CD8-positive, alpha-beta T cell (primary cell): ENCODE measurements at places on chromosomes 5 and 9.

GRCh38 chr9:135256581-135257354, 169.3 kb downstream of the OLFM1 start:
- no peak for DNase-seq

- peak; percentile 36 for DNase-seq
Observed at GRCh38 chr5:111584651-111585050, 72.3 kb upstream of the STARD4 start.

DNA sequence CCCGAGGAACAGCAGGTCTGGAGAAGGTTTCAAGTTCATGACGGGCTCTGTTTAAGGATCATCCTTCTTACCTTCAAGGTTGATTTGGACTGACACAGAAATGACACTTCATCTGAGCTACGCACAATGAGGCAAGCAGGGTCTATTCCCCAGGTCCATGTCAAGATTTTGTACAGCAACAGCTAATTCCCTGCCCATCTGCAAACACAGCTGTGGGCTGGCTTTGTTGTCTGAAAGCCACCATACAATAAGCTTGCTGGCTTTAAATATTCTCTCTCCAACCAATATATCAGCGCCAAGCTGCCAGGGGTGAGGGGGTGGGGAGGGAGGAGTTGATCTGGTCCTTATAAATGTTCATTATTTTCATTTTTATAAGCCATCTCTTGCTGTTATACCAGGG, 92.0 kb downstream of the OTULIN start:
- no peak for DNase-seq

DNA sequence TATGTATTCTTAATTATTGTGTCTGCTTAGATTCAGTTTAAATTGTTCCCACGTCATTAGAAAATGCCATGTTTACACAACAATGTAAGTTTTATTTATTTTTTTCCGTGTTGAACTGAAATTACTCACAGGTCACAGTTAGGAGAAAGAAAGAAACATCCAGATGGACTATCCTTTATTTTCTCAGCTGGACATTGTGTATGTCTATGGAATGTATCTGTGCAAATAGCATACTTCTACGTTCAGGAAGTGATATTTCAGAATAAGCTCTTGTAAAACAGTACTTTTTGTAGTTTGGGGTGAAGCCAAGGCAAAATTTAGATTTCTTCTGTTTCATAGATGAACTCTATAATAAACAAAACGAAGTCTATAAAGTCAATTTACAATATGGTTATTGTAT, 249.0 kb upstream of the ZNF608 start:
- DNase-seq = no peak

DNA sequence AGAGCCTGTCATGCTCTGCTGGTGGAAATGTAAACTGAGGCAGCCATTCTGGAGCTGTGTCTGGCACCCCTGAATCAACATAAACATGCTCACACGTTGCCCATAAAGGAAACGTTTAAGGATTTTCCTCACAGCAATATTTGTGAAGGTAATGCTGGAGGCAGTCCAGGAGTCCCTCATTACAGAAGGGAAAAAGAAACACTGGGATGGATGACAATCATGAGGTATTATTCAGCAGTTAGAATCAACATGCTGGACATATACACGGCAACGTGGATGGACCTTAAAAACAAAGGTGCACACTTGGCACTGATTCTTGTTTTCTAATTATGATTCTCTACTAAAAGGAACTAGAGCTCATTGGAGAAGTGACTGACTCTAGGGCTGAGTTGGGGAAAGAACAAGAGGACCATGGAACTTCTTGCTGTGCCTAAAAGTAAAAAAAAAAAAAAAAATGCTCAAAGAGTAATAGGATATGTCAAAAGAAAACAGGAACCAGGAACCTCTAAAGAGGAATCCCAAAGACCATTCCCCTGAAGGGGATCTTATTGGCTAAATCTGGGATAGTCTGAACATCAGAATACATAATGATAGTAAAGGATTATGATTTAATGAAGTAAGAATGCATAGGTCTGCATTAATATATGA, 18.6 kb downstream of the B4GALT1 start:
- DNase-seq = no peak

DNA sequence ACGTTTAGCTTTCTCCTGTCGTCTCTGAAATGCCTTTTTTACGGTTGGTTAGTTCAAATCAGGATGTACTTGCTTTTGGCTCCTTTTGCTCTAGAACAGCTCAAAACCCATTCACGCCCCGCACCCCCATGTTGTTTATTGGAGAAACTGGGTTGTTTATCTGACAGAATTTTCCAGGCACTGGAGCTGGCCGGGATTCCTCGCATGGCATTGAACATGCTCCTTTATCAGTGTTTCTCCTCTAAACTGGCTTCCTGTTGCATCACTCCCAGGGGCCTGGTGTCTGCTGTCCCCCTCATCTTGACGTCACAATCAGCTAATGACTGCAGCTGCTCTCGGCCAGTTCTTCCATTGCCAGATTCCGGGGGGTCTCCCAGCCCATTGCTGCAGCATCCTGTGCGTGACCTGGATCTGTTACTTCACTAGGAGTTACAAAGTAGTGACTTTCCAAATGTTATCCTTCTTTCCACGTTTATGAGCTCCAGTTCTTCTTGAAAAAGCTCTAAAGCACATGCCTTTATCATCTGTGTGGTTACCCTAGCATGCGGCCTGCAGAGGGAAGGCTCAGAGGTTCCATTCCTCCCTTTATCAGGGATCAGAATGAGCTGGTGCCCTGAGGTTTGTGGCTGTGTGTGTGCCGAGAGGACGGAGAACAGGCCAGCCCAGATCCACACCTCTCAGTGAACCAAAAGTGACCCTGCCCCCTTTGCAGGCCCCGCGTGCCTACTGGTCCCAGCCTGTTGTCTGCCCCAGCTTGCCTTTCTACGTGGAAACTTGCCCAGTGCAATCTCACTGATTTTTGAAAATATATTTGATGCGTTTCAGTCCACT, 27.5 kb downstream of the FAM163B start:
- no peak for DNase-seq

- no peak for DNase-seq
Observed at GRCh38 chr9:109477258-109478050, 20.7 kb downstream of the PTPN3 start.

DNA sequence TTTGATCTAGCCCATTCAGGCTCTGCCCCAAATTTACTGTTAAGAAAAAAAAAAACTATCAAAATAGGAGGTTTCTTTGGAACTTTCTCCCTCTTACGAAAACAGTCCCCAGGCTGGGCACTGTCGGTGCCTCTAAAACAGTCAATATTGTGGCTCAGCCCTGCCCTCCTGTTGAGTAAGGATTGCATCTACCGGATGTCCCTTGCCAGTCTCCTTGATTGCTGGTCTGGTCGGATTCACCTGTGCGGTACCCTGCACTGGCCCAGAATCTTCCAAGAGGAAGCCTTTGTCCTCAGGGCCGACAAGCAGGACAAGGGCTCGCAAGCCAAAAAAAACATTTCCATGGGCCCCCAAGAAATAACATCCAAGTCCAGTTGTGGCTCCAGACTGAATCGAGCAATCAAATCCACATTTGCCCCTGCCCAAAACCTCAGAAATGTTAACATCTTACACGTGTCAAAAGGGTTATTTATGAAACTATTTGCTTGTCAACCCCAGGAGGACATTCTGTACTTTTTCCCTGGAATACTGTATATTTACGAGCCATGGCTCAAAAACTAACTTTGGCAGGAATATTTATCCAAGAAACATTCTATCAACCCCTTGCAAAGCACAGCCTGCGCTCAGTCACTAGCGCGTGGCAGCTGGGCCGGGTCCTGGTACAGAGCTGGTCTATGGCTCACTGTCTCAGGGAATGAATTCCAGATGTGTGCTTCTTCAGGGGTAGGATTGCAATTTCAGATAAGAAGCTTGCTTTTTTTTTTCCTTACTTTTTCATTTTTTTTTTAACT, 129.2 kb upstream of the ADRA1B start:
- DNase-seq = no peak

DNA sequence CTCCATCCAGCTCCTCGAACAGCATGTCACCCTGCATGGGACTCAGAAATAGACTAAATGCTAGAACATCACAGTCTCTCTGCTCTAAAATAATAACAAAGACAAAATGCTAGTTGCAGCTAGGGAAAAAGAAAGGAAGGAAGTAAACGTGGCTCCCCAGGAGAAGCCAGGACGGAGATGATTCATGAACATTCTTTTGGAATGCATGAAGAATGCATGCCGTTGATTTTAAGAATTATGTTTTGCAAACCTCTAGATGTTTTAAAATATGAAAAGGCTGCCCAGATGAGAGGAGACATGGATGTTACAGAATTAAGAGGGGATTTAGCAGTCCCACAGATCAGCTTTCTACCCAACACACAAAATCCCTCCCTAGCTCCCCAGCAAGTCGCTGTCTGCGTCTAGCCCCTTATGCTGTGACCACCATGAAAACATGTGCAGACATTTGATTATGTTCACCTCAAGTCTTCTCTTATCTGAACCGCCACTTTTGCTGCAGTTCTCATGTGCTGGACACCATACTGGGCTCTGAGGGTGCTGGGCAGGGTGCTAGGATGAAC, 139.4 kb upstream of the LMX1B start:
- no peak for DNase-seq

DNA sequence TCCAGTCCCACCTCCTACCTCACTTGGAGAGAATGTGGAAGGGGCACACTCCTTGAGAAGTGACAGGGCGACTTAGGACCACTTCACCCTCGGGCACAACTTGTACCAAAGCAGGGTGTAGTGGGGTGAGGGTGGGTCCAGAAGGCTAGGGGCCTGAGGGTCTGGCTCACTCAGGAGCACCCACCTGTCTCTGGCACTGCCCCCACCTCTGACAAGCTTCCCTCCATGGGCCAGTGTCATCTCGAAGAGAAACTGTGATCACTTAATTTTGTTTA, 76.9 kb upstream of the OLFM1 start:
- no peak for DNase-seq

DNA sequence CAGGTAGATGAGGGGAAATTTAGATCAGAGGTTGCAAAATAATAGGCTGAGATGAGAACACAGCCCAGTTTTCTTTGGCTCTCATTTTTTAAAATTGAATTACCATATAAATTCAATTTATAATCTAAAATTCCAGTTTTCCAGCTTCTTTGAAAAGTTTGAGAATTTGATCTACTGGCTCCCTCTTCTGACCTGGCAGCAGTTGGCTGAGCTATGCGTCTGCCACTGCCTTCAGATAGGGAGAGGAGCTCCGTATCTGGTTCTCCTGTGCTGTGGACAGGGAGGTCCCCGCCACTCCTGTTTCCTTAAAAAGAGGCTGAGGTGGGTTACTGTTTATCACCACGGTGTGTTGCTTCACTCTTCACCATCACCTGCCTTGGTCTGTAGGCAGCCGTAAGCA, 103.7 kb downstream of the ARHGAP26 start:
- no peak for DNase-seq

DNA sequence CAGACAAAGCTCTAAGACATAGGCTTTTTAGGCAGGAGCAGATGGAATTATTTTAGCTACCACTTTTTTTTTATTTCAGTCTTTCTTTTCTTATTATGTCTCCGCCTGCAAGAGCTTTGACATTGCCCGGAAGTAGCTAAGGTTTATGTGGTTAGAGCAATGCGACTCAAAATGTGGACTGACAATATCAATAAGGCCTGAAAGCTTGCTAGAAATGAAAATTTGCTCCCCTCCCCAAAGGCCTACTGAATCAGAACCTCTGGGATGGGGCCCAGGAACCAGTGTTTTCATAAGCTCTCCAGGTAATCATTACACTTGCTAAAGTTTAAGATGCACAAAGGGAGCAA, 81.3 kb downstream of the SUSD1 start:
- DNase-seq = no peak

DNA sequence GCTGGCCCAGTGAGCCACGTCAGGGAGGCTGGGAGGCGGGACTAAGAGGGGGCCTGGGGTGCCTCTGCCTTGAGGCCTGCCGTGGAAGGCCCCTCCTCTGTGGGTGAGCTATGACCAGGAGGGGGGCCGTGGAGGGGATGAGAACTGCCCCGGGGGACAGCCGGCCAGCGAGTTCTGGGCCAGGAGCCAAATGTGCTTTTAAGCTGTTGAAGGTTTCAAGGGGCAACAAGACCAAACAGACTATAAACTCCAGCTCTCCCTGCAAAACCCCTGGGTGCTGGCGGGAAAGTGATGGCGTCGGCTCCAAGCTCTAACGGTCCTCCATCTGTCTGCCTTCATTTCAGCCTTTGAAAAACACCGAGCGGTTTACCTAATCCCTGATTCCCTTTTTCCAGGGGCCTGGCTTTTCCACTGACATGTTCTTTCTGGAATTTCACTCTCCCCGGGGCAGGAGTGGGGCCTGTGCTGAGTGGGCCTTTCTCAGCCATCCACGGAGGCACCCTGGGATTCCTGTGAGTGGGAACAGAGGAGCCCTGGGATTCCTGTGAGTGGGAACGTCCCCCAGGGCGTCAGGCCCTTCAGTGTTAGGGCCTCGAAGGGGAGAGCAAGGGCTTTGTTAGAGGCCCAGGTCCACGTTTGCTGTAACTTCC, 65.6 kb downstream of the COL5A1 start:
- DNase-seq = no peak

- DNase-seq = no peak
Observed at GRCh38 chr9:70043689-70044489, at the start of gene MAMDC2. Gene MAMDC2, plus strand, starts transcription at chr9:70043848. Its CDS starts 350 bp downstream, at chr9:70044198.

DNA sequence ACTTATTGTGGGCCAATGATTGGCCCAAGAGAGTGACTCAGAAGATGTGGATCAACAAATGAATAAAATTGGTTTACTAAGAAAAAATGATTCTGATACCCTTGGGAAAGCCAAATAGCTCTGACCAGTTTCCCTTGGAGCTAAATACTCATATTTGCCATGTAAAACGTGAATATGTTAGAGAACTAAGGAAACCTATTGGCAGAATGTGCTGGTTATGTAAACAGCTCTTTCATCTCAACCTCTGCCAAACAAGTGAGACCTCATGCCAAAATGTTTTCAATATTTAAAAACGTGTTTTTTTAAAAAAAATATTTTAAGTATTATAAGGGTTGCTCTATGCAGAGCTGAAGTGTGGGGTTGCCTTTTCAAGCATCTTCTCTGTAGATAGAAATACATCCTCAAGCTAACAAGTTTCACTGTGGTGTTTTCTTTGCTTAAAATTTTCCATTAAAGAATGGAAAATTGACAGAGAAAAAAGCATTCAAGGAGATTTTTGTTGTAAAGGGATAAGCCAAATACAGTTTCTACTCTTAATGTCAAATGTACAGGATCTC, 186.9 kb upstream of the TUT7 start:
- DNase-seq = no peak

DNA sequence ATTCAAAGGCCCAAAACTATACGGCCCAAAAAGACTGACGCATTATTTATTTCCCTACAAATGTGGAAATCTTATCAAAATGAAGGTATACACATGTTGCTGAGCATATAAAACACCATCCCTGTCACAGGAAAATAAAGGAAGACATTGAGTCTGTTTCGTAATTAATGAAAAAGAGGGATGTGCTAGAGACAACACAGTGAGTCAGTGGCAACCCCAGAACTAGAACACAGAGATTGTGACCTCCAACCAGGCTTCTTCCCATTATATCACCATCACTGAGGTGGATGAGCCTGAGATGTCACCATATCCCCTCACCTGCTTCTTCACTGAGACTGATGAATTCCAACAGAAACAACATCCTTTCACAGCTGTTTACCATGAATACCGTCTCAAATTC, 3.8 kb downstream of the NDUFA8 start:
- DNase-seq = no peak
